Kidney (tissue), 22 donors: ENCODE measurements at places on chromosomes 5 and 9.

- DNase-seq = no peak
Observed at GRCh38 chr5:37391591-37391990, 12.5 kb downstream of the WDR70 start.

DNA sequence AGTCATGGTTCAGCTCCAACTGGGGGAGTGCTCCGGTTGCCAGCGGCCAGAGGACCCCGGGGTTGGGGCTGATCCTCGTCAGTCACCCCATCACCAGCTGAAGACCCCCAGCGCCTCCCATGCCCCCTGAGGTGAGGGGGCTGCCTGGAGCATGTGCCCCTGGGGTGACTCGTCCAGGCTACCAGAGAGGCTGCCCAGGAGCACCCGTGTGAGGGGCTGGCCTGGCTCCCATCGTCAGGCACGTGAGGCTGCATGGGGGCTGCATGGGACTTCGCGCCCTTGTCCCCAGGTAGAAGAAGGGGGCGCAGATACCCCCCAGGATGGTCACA is 46.4 kb upstream of the EGFL7 start:
- peak; percentile 61 for DNase-seq

DNA sequence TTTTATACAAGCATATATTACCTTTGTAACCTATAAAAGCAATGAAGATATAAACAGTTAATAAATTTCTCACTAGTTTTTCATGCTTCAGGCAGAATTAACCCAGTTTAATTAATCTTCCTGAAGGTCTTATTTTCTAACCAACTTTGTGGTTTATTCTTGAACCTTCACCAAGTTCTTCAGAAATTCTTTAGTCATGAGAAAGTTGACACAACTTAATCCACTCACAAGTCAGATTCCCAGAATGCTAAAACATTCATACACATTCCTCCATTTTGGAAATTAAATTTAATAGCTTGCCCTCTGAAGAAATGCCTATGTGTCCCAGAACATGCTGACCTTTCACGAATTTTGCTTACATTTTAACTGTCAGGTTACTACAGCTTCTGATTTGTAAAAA is 105.4 kb upstream of the PAM start:
- DNase-seq = no peak

DNA sequence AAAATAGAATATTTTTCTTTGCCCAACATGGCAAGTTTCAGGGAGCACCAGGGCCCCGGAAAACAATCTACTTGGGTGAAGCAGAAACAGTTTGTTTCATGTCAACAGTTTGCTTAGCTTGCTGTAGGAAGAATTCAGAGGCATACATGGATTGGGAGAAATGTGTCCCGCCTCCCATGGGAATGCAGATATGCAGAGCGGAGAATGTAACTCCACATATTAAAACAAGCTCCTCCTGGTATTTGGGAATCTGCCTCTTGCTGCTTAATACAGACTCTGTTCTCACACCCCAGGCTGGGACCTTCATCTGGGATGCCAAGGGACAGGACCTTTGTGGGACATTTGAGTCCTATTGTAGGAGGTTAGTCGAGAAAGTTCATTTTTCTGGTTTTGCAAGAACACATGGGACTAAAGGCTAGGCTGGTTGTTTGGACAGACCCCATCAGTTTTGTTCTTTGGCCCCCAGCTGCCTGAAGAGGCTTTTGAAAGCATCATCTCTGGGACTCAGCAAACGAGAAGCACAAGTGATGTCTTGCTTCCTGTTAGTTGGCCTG is 220.5 kb upstream of the ADRA1B start:
- no peak for DNase-seq

GRCh38 chr5:96683392-96683791 is 21.2 kb downstream of the CAST start:
- no peak for DNase-seq

- peak; percentile 4 for DNase-seq
Observed at GRCh38 chr5:376799-377325, 55.3 kb downstream of the AHRR start.

- no peak for DNase-seq
Observed at GRCh38 chr5:168668078-168668477, 88.9 kb upstream of the PANK3 start.

- DNase-seq = no peak
Observed at GRCh38 chr5:56596155-56596554, 219.2 kb upstream of the MAP3K1 start.

GRCh38 chr9:69961843-69962242 is 81.8 kb upstream of the MAMDC2 start:
- no peak for DNase-seq

DNA sequence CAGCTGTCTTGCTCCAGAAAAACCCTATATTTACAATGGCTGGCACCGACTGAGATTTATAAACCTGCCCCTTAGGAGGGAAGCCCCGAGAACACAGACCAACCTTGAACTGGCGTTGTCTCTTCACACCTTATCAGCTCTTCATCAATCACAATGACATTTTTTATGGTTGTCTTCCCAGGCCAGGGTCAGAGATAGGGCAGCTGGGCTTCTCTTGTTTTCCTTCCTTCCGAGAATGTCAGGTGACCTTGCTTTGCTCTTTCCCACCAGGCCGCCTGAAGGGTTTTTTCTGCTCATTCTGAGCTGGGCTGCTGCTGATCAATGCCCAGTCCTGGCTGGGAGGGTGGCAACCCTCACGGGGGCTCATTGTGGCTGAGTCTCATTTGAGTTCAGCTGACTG is 619.1 kb downstream of the CCDC171 start:
- peak; percentile 66 for DNase-seq

GRCh38 chr9:77798140-77798539 is 150.0 kb upstream of the GNA14 start:
- DNase-seq = no peak

- DNase-seq = peak; percentile 35
Observed at GRCh38 chr5:79595086-79595485, 17.2 kb upstream of the TENT2 start.

GRCh38 chr9:116087246-116087645 is 66.3 kb upstream of the PAPPA start:
- DNase-seq = no peak

DNA sequence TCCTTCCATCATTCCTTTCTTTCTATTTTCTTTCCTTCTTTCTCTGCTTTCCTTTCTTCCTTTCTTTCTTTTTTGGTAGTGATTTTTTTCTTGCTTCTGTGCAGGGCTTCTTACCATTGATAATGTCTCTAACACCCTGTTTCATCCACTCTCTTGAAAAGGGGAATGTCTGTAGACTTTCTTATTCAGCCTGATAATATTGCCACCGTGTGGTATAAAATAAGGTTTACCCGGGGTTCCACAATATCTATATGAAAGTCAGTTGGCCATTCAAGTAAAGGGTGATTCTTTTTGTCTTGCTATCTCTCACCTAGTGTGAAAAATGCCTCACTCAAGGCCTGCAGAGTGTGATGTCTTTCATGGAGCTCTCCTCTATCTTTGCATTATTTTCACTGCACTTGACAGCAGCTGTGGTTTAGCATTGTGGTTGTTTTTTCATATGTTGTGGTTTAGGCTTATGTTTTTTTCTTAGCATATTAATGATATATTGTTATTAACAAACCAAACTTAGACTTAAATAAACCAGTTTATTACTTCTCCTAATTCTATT is 153.9 kb downstream of the CSNK1G3 start:
- DNase-seq = no peak

GRCh38 chr5:137466889-137467288 is 32.2 kb downstream of the SPOCK1 start:
- no peak for DNase-seq

DNA sequence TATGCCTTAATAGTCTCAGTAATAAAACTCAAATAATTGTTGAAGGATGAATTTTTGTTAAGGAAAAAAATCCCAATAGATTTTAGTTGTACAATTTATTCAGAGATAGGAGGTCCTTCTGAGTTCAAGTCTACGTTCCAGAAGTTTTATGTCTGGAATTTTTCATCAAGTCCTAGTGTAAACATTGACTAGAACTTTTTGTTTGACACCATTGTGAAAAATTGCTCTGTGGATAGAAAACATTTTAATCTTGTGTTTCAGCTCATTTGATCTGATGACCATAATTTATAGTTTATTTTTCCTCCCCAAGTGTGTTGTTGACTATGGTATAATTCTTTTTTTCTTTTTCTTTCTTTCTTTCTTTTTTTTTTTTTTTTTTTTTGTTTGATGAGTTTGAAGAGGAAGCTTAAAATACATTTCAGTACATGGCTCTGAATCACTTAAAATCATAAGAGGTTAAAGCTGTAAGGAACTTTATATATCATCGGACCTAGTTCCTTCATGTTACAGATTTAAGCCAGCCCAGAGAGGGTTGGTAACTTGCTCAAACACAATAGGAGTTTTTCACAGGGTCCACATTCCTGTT is 20.7 kb downstream of the ITGA1 start:
- DNase-seq = no peak

DNA sequence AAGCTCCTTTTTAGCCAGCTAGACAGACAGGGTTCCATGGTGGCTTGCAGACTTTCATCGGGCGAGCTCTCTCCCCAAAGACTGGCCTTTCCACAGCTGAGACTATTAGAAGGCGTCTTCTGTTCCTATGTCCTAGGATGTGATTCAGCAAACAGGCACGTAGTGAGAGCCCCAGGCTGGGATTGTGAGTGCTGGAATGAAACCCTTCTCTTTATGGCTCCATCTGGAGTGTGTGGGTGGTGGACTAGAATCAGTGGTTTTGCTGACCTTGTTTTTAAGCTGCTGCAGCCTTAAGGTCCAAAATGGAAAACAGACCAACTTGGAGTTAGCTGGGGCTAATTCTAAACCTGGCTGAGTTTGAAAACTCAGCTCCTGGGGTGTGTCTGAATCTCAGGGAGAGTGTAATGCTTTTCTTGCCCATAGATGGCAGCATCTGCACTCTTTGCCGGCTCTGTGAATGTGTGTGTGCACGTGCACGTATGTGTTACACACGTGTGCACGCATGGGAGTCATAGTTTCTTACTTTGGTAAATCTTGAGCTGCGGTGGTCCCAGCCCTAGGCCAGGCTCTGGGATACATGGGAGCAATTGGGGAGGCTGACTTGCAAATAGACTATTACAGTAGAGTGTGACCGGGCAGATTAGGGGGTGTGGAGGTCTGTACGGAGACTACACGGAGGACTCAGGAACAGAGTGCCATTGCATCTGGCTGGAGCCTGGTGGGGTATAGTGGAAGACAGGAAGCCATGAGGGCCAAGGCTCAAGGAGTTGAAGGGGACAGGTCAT is 10.7 kb downstream of the GSN start:
- DNase-seq = no peak

GRCh38 chr9:34962546-34962945 is 4.5 kb downstream of the PHF24 start:
- no peak for DNase-seq

GRCh38 chr5:139091439-139092156 is 106.6 kb downstream of the SIL1 start:
- peak; percentile 43 for DNase-seq

- DNase-seq = no peak
Observed at GRCh38 chr9:16328349-16328748, 542.1 kb downstream of the BNC2 start.

- no peak for DNase-seq
Observed at GRCh38 chr5:176418251-176418650, 1.9 kb upstream of the CLTB start.

DNA sequence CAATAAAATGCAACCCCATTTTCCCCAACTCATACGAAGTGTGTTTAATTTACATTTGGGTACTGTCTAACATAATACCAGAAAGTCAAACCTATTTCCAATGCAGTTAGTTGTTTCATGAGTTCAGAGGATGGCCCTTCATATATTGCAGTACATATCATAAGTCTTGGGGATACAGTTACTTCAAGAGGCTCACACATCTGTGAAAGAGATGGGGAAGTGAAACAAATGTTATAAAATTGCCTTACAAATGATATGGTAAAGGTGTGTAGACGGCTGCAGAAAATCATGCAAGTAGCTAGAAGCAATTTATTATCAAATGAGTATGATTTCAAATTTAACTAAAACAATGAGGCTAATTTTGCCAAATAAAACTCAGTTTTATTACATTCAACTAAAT is 219.0 kb upstream of the CDH12 start:
- no peak for DNase-seq

- no peak for DNase-seq
Observed at GRCh38 chr9:35923927-35924763, 14.9 kb downstream of the SPAAR start.

DNA sequence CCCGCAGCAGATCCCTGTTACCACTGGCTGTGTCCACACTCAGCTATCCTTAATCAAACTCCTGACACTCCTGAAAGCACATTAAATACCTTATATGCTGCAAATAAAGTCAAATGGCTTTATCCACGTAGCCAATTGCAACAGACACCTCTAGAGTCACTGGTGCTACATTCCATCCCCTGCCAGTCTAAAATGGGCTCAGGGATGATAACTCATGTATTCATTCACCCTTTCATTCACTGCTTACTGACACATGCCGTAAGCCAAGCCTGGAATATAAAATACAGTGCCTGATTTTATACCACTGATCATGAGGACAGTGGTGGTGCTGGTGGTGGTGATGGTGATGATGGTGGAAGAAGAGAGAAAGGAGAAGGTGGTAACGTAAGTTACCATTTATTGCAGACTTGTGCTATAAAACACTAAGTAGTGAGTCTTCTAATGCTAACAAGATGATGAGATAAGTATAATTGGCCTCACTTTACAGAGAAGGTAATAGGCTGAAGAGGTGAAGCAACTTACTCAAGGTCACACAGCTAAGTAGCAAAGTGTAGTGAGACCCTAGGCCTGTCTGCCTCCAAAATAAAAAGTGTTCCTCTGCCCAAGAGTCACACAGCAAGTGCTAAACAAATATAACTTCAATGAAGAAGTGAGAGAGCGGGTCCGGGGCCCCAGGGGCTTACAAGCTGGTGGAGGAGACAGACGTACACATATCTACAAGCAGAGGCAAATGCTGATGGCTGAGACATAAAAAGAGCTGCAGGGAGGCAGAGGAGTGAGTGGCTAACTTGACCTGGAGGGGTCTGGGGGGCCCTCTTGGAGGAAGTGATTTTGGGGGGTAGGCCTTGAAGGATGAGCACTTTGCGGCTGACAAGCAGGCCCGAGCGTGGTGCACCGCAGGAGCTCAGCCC is 1.2 kb downstream of the TTLL11 start:
- DNase-seq = no peak

GRCh38 chr9:72203205-72203803 is 54.1 kb downstream of the GDA start:
- DNase-seq = no peak

GRCh38 chr9:23464275-23464674 is 361.8 kb downstream of the ELAVL2 start:
- DNase-seq = no peak

DNA sequence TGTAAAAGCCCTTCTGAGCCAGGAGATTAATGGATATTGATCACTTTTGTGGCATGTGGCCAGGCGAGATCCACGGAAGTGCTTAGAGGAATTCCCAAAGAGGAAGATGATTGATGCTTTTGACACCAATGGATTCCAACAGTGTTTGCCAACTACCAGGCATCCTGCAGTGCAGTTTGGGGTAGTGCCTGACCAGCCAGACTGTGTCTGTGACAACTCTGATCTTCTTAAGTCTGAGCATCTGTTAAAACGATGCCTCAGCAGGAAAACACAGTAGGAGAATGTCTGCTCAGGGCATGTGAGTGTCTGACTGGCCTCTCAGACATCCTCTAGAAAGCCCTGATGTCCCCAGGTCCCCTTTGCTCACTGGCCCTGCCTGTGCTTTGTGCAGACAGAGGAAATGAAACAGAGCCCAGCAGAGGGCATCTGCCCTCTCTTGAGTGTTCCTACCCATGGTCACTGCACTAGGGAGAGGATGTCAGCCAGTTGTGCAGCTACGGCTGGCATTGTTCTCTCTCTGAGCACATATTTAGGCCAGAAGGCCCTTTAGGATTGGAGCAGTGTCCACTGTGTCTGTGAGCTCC is 57.0 kb downstream of the TRPC7 start:
- DNase-seq = no peak
